Effector CD4-positive, alpha-beta T cell (primary cell): ENCODE measurements at places on chromosomes 4 and X.

GRCh38 chr4:109005523-109005922 lies 242.7 kb upstream of the ETNPPL start:
- DNase-seq: no peak

DNA sequence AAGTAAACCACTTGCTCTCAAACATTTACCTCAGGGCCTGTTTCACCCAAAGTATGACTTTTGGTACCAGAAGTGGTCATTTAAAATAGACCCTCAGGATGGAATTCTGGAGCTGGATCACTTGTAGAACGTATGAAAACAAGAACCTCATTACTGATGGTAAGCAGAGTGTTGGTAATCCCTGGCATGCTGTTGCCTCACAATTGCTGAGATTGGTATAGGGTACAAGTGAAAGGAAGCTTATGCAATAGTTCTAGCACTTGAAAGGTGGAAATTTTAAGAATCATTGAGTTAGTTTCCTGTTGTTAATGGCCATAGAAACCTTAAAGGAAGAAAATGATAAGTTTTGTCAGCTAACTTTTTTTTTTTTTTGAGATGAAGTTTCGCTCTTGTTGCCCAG lies 22.3 kb upstream of the THOC2 start:
- no peak for DNase-seq

GRCh38 chr4:8146157-8146556 lies 12.5 kb downstream of the ABLIM2 start:
- no peak for DNase-seq

- DNase-seq: no peak
Measured at GRCh38 chr4:80615099-80615498, 279.6 kb downstream of the CFAP299 start.

DNA sequence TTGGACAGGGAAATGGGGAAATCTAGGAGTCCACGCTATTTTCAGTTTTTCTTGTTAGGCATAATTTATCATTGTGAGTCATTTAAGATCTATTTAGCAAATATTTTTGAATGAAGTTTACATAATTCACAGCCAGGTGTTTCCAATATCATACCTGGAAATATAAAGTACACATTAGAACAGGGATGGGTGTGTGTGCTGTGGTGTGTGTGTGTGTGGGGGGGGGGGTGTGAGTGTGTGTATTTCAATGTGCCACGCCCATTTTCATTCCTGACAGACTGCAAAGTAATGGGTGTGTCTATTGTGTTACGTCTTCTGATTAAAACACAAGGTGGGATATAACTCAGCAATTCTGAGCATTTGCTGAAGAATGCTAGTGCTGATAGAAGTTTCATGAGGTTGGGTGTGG lies 33.2 kb downstream of the ARHGAP10 start:
- no peak for DNase-seq

- no peak for DNase-seq
Measured at GRCh38 chr4:31190671-31191070, 470.5 kb downstream of the PCDH7 start.

- no peak for DNase-seq
Measured at GRCh38 chr4:124636788-124637187, 75.7 kb downstream of the ANKRD50 start.

DNA sequence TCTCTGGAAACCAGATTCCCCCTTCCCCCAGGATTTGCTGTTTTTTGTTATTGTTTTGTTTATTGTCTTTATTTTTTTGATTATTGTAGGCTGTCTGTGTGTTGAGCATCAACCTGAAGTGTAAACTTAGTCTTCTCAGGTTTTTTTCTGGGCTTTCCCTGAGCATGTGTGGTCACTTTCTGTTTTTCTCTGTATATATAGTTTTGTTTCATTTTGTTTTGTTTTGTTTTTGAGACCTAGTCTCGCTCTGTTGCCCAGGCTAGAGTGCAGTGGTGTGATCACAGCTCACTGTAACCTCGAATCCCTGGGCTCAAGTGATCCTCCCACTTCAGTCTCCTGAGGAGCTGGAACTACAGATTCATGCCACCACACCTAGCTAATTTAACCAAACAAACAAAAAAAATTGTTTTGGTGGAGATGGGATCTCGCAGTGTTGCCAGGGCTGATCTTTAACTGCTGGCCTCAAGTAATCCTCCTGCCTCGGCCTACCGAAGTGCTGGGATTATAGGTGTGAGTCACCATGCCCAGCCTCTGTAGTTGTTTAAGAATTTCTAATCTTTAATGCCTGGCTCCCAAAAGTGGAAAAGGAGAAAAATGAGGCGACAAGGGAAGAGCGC lies 9.1 kb downstream of the IL13RA1 start:
- DNase-seq: no peak

DNA sequence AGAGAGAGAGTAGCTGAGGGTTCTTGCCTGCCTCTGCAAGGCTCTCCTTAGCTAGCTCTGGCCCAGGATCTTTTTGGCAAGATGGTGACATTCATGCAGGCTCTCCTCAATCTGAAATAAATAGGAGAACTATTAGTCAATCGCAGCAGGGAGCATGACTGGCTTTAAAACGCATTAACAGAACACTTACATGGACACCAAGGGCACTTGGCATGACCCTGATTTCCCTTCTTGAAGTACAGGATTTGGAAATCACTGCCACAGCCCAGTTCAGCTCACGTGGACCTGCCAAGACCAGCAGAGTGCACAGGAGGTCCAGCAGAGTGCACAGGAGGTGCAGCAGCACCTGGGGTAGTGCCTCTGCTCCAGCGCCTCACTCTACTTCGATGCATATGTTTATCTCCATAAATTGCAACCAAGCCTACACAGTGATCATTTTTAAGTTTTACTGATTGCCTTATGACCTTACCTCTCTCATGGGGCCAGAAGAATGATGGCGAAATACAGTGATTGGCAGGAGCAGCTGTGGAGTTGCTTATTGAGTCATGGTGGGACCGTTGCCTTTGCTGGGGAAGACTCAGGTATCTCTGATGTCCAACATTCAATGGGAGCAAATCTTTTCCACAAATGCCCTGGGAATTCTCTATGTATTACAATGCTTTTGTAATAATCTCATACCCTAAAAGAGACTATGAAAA lies 122.4 kb downstream of the SYNPO2 start:
- no peak for DNase-seq

- DNase-seq: no peak
Measured at GRCh38 chrX:38847206-38847902, 46.1 kb downstream of the MID1IP1 start.

GRCh38 chr4:136078976-136079375 lies 1453.3 kb downstream of the PCDH18 start:
- DNase-seq: no peak

DNA sequence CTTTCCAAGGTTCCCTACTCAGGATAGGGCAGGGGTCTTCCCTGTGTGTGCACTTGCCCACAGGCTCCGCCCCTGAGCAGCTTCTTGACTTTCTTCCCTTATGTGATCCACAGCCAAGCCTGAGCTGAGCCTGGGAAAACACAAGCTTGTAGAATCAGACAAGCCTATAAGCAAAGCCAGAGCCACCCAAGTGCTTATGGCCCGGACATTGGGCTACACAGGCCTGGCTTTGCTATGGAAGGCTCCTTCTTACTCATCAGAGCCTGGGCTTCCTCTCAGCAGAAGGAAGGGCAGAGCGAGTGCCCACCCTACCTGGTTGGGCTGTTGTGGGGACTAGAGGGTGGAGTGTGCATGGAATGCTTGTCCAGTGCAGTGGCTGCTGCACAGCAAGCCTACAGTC lies 1.3 kb upstream of the TNIP2 start:
- DNase-seq: no peak

GRCh38 chr4:165308166-165308565 lies 19.3 kb upstream of the MSMO1 start:
- DNase-seq: no peak

GRCh38 chr4:102868781-102869568 lies at the start of gene CISD2:
TSS of gene CISD2 (plus strand) at chr4:102868992. CDS start at chr4:102869085, 93 bp downstream.
- peak; percentile 86 for DNase-seq

GRCh38 chr4:82542642-82543041 lies 19.1 kb downstream of the TMEM150C start:
- no peak for DNase-seq

DNA sequence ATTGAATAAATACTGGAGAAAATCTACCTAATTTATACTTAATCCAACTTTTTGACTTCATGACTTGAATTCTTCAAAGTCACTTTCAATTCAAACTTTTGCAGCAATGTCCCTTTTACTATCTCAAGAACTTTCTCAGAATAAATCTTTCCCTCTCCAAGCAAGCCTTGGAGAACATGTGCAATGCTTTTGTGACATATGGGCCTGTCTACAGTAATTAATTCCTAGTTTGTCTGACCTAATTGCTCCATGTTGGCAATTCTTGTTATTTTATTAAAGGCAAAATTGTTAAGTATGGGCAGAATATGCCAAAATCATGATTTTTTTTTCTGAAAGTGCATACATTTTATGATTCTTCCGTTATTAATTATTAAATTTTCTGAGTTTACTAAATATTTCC lies 1115.3 kb downstream of the PDHA2 start:
- no peak for DNase-seq

DNA sequence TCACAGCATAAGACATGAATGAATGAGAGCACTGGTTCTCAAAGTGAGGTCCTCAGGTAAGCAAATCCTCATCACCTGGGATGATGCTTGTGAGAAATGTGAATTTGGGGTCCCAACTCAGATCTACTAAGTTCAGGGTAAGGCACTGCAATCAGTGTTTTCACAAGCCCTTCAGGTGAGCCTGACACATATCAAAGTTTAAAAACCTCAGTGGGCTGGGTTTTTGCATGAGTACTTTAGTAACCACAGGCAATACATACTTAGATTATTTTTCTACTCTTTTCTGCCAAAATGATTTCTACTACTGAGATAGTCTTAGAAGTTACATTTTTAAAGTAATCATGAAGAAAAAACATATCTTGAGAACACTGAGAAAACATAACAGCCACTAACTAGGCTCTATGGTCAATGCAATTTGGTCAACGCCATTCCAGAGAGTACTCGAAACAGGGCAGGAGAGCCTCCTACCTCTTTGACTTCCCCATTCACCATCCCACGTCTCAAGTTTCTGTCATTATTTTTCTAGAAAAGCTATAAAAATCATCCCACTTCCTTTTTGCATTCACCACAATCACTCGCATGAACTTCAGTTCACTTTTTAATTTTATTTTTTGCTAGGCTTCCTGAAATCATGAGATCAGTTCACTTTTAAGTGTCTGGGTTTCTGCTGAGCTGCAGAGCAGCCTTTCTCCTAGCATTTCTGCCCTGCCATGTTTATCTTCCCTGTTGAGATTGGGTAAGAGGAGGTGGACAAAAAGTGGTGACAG lies 73.8 kb downstream of the MFAP3L start:
- no peak for DNase-seq

GRCh38 chrX:153560000-153560399 lies 38.9 kb downstream of the CCNQ start:
- DNase-seq: no peak

- peak; percentile 62 for DNase-seq
Measured at GRCh38 chrX:135974279-135974856, 580 bp upstream of the MMGT1 start.

GRCh38 chr4:165449333-165449732 lies 70.5 kb downstream of the CPE start:
- DNase-seq: no peak

DNA sequence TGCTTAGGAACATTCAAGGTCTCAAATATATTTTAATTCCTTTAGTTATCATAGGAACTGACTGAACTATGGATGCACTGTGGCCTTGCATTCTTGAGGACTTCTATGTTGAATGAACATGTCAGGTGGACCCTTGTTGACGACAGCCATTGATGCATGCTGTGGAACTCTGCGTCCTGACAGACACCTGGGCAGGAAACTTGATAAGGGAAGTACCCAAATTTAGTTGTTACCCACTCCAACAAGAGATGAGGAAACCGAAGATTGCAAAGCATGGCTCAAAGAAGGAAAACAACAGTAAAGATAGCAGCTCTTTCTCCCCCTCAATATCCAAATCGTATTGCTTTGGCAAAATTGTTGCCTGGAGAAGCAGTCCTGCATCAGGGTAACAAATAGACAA lies 540.0 kb upstream of the NR3C2 start:
- no peak for DNase-seq

DNA sequence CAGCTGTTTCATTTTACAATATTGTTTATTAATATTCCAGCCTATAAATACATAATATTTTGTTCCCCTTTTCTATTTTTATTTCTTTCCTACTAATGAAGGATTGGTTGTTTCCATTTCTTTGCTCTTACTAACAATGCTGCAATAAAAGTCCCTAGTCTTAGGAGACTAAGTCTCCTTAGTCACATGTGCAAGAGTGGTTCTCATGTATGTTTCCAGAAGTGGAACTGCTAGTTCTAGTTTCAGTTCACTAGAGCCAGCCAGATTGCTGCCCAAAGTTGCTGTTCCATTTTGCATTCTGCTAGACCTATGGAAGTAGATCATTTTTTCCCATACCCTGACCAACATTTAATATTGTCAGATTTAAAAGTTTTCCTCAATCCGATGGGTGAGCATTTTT lies 44.3 kb downstream of the CNGA1 start:
- DNase-seq: no peak

- no peak for DNase-seq
Measured at GRCh38 chr4:173514641-173515217, 15.3 kb downstream of the HAND2 start.

- DNase-seq: no peak
Measured at GRCh38 chr4:40842318-40842717, 92.6 kb downstream of the NSUN7 start.

- DNase-seq: no peak
Measured at GRCh38 chrX:639151-639550, 8.6 kb downstream of the SHOX start.

DNA sequence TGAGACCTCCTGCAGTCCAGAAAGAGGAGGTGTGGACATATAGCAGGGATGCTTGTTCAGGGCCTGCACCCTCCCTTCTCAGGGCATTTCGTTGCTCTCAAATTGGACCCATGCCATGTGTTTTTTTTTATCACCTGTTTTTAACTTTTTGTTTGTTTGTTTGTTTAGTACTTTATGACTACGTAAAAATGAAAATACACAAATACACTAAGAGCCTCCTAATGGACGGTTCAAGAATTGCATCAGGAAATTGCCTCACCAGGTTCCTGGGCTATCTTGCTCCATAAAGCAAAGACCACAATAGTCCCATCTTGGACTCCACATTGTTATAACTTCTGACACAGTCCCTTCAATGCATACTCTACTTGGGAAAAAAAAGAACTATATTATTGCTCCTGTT lies 1685.9 kb upstream of the TENM3 start:
- DNase-seq: no peak

DNA sequence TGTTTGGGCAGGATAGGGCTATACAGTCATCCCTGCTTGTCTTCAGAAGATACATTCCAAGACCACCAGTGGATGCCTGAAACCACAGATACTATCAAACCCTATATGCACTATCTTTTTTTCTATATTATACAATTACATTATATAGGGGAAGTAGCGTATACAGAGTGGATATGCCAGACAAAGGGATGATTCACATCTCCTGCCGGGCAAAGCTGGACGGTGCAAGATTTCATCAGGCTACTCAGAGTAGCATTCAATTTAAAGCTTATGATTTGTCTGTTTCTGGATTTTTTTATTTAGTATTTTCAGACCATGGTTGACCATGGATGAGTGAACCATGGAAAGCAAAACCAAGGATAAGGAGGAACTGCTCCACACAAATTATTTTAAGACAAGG lies 7.0 kb upstream of the AMTN start:
- DNase-seq: no peak

GRCh38 chrX:118764122-118764521 lies 36.7 kb downstream of the IL13RA1 start:
- no peak for DNase-seq

- no peak for DNase-seq
Measured at GRCh38 chr4:134027931-134028330, 173.7 kb downstream of the PABPC4L start.

GRCh38 chr4:175947117-175947722 lies 118.4 kb upstream of the WDR17 start:
- no peak for DNase-seq

GRCh38 chr4:164012396-164013027 lies 518.0 kb downstream of the TMA16 start:
- DNase-seq: no peak

GRCh38 chr4:146638786-146639505 lies at the start of gene POU4F2:
TSS of gene POU4F2 (plus strand) at chr4:146638893. CDS start at chr4:146639141, 248 bp downstream.
- no peak for DNase-seq
